Omental fat pad (tissue), 4 donors: ENCODE measurements at places on chromosomes 3 and 15. TPM values are rescaled to one million over a fixed set of nuclear protein-coding genes. Genes with fewer than 3 reads are reported as not detected.

GRCh38 chr15:77830051-77830468 is 197.3 kb upstream of the LINGO1 start:
- DNase-seq = no peak

- DNase-seq = no peak
These were observed 5.0 kb downstream of the NUTM1 start for GRCh38 chr15:34347951-34348638.

DNA sequence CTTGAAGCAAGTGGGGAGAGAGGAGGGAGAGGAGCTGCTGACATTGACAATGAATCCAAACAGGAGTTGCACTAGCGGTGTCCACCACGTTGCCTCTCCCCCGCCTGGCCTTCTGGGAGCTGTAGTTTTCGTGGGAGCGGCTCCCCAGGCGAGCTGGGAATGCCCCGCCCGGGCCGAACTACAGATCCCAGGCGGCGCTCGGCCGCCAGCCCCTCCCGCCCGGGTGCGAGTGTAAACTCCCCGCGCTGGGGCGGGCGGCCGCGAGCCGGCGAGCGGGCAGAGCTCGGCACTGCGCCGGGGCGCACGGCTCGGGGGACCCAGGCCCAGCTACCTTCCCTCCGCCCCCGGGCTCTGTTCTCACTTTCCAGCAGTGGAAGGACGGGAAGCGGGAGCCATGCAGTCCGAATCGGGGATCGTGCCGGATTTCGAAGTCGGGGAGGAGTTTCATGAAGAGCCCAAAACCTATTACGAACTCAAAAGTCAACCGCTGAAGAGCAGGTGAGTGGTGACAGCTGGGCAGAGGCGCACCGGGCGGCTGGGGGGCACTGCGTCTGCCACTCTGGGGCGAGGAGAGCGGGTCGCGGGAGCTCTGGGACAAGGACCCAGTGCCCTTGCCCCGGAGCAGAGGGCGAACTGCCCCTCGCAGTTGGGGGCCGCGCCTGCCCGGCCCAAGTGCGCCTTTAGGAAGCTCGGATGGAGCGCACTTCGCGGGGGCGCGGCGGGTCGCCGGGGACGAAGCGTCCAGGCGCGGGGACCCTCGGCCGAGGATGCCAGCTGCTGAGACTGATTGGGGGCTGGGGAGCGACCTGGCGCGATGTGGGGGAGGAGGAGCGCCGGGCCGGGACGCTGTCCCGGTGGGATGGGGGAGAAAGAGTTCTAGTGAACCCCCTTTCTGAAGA is at the start of gene MITF:
MITF (plus strand) TSS at position 261 of the 899 bp plus-strand sequence; CDS start at position 395, 134 bp downstream.
- DNase-seq = peak; percentile 60

GRCh38 chr3:130895690-130896488 is 2.0 kb downstream of the ATP2C1 start:
- DNase-seq = no peak

GRCh38 chr3:44353355-44353924 is 14.9 kb downstream of the TCAIM start:
- DNase-seq = no peak

DNA sequence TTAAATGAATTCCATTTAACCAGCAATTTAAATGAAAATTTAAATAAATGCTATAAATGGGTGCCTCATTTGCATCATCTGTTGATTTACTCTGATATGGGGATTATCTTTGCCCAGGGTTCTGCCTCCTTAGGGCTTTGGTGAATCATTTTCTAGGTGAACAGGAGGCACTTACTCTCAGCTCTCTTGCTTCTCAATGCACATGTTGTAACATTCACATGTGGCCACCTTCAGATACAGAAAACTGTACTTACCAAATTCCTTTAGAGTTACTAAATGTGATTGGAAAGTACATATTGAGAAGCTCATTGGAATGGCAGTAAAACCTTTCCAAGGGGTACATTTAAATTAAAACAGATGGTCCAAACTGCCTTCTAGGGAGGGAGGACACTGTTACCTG is 20.8 kb downstream of the GADL1 start:
- no peak for DNase-seq

DNA sequence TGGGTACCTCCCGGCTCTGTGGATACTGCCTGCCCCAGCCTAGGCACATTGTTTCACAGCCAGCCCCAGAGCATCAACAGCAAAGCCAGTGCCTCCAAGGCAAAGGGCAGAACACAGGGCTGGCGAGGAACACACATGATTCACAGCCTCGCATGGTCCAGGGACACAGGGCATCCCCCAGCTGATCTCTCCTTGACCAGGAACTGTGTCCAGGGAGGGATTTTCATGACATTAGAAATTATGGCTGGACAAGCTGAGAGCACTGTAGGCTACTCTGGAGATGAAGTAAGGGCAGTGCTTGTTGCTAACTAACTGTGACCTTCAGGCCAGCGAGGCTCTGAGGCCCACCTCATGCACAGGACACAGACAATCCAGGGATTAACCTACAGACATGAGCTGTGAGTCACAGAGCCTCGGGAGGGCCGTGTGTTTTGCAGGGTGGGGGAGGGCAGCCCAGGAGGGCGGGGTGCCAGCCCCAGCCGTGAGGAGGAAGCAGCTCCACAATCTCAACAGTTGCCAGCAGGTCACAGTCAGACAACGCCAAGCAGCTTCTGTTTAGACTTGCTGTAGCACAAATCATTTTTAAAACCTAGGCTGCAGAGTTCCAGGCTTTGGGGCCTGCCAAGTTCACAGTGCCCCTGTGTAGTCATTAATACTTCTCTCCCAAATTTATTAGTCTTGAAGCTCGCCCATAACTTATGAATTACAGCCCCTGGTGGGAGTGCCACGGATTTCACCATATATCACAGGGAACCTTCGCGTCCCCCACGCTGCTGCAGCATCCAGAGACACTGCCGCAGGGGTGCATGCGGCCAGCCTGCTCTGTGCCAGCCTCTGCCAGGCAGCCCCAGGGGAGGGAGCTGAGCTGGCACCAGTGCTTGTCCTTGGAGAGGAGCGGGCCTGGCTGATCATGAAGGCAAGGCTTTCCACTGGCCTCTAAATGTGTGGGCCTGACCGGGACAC is 114.7 kb downstream of the ETFA start:
- DNase-seq = no peak

Gene ARPC4
- total RNA-seq = 99.0 TPM

Gene PPP1R2
- 29.1 TPM for total RNA-seq

Gene OXTR
- total RNA-seq = 1.1 TPM

Gene GABRA5
- total RNA-seq = not detected

Gene APBA2
- 2.2 TPM for total RNA-seq
